ENCODE measurements at places on chromosomes 7 and 10.

- no peak for DNase-seq
Observed at GRCh38 chr10:122591736-122592135, 31.2 kb downstream of the DMBT1 start.

DNA sequence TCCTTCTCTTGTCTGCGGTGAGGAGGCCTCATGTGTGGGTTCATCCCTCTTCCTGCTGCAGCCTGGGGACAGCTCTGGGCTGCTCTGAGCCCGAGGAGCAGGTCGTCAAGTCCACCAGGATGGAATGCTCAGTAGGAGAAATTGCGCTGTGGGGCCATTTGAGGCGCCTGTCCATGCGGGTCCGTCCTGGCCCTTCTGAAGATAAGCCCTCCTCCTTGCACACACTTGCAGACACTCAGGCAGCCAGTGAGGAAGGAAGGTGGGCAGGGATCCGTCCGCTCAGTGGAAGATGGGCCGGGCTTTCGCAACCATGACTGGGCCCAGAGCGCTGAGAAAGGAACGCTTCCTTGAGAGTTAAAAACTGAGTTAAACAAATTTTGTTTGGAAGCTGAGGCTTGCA, 356.8 kb downstream of the GLRX3 start:
- DNase-seq = no peak

GRCh38 chr10:51487576-51487975, 211.8 kb downstream of the CSTF2T start:
- no peak for DNase-seq

DNA sequence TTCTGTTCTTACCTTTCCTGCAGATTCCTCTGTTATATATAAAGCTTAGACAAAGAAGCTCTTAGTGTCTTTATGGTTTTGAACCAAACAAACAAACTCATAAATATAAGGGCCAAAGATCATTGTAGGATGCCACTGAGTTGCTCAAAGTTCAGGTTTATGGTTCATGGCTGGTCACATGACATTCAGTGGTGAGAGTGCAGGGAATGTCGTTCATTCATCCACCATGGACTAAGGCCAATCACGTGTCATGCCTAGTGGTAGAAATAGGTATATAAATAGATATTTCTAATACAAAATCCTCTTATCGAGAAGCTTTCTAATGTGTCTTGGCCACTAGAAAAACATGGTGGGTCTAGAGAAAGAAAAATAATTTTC, 119.4 kb downstream of the GATA3 start:
- no peak for DNase-seq

DNA sequence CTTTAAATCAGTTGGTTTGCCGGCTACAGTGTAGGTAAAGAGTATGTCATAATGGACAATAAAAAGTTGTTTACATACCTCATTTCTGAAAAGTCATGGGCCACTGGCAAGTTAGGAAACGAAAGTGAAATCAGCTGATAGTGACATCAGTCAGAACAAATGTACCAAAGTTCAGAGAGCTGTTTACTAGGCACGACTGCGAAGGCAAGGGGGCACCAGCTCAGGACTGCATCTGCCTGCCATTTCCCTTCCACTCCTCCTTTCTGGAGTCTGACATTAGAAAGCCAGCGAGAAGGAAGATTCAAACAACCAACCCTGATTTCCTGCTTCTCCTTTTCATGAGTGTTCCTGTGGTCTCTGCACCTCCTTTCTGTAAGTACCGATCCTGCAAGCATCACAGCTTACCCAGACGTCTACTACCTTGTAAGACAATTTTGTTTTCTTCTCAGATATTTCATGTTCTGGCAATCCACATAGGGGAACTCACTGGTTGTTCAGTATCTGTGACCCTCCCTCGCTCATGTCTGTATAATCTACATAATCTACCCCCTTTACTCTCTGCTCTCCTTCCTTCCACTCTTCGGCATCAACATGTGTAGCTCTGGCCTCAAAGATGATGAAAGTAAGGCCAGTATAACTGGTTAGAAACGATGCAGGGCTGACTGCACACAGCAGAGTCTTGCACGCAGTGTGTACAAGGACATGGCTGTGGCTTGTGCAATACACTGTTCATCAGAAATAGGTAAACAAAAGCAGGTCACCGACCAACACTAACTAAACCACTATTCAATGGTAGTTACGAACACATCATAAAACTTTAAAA, at the start of gene TMEM140:
TSS of gene TMEM140 (plus strand) at position 174 of the 823 bp plus-strand sequence. CDS start 16,370 bp downstream, outside the sequence.
- peak; percentile 48 for DNase-seq

DNA sequence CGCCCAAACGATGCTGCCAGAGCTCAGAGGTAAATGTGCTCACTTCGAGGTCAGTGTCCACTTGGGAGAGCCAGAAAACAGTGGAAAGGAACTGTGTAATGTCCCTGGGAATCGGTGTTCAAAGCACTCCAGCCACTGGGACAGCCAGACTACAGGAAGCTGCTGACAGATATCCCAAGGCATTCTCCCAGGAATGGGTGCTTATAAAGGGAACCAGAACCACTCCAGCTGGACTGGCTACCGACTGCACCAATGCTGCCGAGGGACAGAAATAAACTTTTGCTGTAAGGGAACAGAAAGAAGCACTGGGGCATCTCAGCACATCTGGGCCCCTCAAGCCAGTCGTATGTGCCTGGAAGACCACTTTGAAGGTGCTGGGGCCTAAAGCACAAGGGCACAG, 76.7 kb downstream of the ATXN7L1 start:
- DNase-seq = no peak

GRCh38 chr10:99394256-99394655, 36.2 kb downstream of the GOT1 start:
- DNase-seq = no peak

DNA sequence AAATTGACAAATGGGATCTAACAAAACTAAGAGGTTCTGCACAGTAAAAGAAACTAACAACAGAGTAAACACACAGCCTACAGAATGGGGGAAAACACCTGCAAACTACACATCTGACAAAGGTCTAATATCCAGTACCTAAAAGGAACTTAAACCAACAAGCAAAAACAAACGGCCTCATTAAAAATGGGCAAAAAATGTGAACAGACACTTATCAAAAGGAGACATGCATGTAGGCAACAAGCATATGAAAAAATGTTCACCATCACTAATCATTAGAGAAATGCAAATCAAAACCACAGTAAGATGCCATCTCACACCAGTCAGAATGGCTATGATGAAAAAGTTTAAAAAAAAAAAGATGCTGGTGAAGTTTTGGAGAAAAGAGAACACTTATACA, 197.4 kb downstream of the KBTBD2 start:
- DNase-seq = no peak

DNA sequence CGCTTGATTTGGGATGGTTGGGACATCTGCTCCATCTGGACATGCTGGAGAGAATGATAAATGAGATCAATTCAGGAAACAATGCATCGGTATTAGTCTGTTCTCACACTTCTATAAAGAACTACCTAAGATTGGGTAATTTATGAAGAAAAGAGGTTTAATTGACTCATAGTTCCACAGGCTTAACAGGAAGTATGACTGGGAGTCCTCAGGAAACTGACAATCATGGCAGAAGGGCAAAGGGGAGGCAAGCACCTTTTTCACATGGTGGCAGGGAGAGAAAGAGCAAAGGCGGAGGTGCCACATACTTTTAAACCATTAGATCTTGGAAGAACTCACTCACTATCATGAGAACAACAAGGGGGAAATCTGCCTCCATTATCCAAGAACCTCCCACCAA, 16.8 kb upstream of the TSPAN12 start:
- DNase-seq = no peak

- no peak for DNase-seq
Observed at GRCh38 chr10:43960981-43961380, 312.3 kb upstream of the ZNF32 start.

DNA sequence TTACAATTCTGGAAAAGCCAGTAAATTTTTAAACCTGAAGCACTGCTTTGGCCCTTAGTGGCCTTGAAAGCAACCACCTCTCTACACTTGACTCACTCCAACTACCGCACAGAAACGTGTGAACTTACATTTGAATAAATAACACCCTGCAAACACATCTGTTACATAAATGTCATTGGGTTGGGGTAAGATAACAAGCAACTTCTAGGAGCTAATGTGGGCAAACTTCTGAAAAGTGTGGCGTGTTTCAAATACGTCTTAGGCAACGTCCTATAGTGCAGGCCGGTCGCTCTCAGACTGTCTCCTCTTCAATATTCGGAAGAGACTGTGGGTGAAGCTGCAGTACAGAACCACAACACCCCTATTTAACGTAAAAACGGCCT, 474 bp downstream of the ORC5 start:
- no peak for DNase-seq

DNA sequence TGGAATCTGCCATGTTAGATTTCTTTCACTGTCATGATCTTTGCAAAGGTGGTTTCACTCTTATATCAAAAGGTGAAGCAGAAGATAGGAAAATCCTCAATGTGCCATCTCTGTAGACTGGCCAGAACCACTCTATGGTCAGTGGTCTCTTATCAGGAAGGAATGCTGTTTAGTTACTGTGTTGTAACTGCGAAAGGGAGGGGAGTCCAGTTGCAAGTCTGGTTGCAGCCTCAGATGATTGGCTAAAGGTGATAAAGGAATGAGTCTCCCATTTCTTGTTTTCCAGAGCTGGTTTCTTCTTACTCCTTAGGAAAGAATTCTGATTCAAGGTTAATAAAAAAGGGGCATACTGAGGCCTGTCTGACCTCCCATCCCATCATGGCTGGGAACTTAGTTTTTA, 58.2 kb upstream of the ICA1 start:
- no peak for DNase-seq

GRCh38 chr7:31398815-31399214, 58.3 kb upstream of the NEUROD6 start:
- no peak for DNase-seq

- no peak for DNase-seq
Observed at GRCh38 chr10:35789996-35790395, 147.9 kb upstream of the FZD8 start.

GRCh38 chr10:6050801-6051445, 11.2 kb downstream of the IL2RA start:
- peak; percentile 79 for DNase-seq

- no peak for DNase-seq
Observed at GRCh38 chr7:92221766-92222165, 23.9 kb downstream of the KRIT1 start.

- DNase-seq = no peak
Observed at GRCh38 chr10:120601999-120602398, 145.0 kb downstream of the PLPP4 start.

GRCh38 chr7:44322631-44323363, 2.6 kb downstream of the CAMK2B start:
- DNase-seq = no peak

GRCh38 chr7:82762880-82763279, 319.3 kb upstream of the CACNA2D1 start:
- DNase-seq = no peak

DNA sequence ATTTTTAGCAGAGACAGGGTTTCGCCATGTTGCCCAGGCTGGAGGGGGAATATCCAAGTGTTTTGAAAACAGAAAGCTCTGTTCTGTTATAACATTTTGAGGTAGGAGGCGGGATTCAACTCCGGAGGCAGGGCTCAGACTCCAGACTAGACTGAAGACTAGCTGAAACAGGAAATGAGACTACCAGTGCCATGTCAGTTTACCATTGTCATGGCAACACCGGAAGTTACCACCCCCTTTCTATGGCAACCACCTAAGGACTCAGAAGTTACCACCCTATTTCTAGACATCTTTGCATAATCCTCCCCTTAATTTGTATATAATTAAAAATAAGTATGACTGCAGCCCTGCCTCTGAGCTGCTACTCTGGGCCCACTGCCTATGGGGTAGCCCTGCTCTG, 1069.1 kb upstream of the AUTS2 start:
- DNase-seq = no peak

- DNase-seq = no peak
Observed at GRCh38 chr10:125094806-125095205, 65.6 kb downstream of the CTBP2 start.

GRCh38 chr10:44930904-44931620, 19.9 kb downstream of the TMEM72 start:
- no peak for DNase-seq

- DNase-seq = no peak
Observed at GRCh38 chr10:89134963-89135362, 72.2 kb downstream of the CH25H start.

DNA sequence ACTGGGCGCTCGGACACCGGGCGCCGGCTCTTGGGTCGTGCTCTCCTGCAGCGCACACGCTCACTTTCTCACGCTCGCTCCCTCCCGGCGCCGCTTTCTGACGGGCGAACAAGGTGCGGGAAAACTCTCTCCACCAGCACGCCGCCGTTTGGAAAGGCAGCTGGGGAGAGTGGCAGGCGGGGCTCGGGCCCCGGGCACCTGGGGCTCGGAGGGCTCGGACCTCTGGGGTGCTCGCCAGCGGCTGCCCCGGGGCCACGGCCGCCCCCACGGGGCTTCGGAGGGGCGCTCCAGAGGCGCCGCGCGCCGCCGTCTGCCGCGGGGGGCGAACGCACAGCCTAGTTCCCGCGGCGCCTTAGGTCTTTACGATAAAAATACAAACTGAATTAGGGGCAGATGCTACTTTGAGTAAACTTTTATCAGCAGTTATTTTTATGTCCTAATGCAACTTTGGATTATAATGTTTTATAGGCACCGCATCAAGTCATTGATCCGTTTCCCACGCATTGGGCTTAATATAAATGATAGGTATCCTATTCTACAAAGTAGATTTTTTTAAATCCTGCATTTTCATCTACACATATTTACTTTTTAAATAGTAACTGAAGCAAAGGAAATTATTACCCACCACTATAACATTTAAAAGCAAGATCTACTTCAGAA, 535 bp upstream of the EPC1 start:
- peak; percentile 53 for DNase-seq

GRCh38 chr7:134315679-134316538, 821 bp downstream of the SLC35B4 start:
- DNase-seq = no peak

DNA sequence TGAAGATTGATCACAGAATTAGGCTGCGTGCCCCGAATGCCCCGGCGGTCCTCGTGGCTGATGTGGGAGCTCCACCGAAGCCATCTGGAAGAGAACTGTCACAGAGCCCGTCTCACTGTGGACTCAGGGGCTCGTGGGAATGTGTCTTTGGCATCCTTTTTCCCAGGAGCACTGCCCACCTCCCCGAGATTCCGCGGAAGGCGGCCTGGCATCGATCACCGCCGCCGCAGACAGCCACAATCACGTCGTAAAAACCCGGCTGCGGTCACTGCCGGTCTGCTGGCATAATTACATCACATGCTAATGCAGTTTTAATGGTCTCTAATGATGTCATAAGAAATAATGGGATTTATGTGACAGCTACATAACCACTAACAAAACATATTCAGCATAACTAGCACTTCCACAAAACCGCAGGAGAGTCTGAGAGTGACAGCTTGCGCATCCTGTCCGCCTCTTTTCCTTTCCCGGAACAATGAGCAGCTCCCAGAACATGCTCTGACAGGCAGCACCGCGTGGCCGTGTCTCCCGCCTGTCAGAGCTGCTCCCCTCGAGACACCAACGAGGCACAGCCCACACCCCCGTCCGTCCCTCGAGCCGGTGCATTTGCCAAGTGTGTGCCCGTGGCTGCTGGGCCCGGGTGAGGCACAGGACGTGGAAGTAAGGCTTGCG, 490.0 kb downstream of the PTPRN2 start:
- DNase-seq = no peak
